Spleen (tissue), 13 donors: ENCODE measurements at places on chromosomes 12 and 14. TPM values are rescaled to one million over a fixed set of nuclear protein-coding genes. Genes with fewer than 3 reads are reported as not detected.

GRCh38 chr12:112130441-112130998 lies 5.2 kb downstream of the TRAFD1 start:
- DNase-seq = no peak

- DNase-seq = no peak
Observed at GRCh38 chr12:77599782-77600467, 230.8 kb upstream of the NAV3 start.

The CLEC2B gene
- total RNA-seq = 44.6 TPM

The ARMH4 gene
- total RNA-seq = 1.5 TPM

The NRL gene
- total RNA-seq = 4.3 TPM

The DDX11 gene
- total RNA-seq = 55.8 TPM

The LPAR5 gene
- 16.9 TPM for total RNA-seq

The BEGAIN gene
- 5.3 TPM for total RNA-seq

DNA sequence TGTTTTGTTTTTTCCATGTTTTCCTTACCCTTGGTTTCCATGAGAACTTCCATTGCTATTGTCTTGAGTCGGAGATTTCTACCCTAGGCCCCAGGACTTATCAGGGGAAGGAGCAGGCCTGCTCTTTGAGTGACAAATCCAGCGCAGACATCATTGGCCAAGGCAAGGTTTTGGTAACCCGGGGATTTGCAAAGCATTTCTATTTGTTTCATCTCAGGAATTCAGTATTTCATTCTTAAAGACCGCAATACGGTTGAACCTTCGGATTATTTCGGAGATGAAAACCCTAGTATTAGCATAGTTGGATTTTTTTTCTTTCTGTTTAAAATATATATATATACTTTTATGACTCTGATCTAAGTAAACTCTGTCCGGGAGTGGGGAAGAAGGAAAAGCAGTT lies 62.0 kb downstream of the TMEM132C start:
- no peak for DNase-seq

DNA sequence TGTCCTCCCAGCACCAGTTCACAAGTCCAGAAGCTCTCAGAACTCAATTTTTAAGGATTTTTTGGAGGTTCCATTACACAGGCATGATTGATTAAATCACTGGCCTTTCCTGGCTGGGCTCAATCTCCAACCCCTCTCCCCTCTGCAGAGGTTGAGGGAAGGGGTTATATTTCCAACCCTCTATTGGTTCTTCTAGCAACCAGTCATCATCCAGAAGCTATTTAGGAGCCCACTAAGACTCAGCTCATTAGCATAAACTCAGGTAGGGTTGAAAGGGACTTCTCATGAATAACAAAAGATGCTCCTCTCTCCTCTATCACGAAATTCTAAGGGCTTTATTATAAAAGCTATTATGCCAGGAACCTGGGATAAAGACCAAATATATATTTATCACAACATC lies 41.5 kb downstream of the SPPL3 start:
- no peak for DNase-seq

The ANO6 gene
- 30.8 TPM for total RNA-seq

The SMOC1 gene
- 52.8 TPM for total RNA-seq

The PMCH gene
- total RNA-seq = not detected
